ENCODE measurements at places on chromosomes 5 and 9.

- DNase-seq, result no peak
Measured at GRCh38 chr9:92635760-92636159, 34.2 kb downstream of the IPPK start.

DNA sequence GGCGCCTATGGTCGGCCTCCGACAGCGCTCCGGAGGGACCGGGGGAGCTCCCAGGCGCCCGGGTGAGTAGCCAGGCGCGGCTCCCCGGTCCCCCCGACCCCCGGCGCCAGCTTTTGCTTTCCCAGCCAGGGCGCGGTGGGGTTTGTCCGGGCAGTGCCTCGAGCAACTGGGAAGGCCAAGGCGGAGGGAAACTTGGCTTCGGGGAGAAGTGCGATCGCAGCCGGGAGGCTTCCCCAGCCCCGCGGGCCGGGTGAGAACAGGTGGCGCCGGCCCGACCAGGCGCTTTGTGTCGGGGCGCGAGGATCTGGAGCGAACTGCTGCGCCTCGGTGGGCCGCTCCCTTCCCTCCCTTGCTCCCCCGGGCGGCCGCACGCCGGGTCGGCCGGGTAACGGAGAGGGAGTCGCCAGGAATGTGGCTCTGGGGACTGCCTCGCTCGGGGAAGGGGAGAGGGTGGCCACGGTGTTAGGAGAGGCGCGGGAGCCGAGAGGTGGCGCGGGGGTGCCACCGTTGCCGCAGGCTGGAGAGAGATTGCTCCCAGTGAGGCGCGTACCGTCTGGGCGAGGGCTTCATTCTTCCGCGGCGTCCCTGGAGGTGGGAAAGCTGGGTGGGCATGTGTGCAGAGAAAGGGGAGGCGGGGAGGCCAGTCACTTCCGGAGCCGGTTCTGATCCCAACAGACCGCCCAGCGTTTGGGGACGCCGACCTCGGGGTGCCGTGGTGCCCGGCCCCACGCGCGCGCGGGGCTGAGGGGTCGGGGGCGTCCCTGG is 561 bp downstream of the DAPK1 start:
- no peak for DNase-seq

DNA sequence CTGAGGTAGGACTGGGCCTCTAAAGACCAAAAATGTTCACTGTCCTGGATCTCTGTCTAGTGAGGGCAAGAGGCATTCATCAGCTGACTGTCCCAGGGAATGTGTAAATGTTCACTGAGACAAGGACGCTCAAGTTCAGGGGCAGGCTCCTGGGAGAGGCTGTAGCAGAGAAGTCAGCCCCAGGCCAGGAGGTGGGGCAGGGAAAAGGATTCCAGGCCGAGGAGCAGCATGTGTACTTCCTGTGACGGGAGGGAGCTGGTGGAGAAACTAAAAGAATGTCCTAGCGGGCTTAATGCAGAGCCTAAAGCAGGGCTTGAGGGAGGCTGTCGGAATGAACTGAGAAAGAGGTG is 205.8 kb downstream of the GABBR2 start:
- DNase-seq, result peak; percentile 51

DNA sequence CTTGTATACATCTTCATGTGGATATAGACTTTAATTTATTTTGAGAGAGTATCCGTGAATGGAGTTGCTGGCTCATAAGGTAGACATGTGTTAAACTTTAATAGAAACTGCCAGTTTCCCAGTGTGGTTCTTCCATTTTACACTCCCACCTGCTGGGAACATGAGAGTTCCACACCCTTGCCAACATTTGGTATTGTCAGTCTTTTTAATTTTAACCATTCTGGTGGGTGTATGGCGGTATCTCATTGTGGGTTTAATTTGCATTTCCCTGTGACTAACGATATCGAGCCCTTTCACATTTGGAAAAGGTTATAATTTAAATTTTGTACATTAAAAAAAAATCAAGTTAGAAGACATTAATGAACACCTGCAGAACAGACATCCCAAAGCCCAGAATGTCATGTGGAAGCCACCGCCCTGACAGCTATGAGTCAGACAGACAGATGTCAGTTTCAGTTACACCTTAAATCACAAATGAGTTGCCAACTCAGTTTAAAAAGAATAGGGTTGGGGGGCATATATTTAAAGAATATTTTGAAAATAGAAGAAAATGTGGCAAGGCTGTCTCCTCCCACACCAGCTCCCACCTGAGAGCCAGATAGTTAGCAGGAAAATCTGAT is 36.9 kb downstream of the ANKRD33B start:
- no peak for DNase-seq

DNA sequence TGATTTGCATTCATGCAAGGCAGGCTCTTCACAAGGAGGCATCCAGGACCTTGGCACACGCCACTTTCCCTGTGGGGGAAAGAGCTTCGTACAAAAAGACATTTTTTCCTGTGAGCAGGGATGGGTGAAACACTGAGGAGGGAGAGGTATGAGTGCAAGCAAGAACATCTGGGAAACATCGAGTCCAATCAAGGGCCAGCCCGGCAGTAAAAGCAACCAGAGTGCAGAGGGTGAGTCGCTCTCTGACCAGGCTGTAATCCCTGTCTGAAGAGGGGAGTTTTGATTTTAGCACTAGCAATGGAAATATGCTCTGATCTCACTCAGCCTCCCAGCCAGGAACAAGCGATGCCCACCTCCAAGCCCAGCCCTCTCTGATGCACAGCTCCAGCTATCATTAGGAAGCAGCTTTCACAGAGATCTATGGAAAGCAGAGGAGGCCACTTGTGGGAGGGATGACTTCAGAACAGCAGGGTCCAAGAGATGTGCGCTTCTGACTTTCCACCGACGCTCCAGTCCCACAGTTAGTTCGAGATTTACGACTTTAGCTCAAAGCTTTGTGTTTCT is 211.0 kb upstream of the ADAMTS16 start:
- DNase-seq, result no peak

DNA sequence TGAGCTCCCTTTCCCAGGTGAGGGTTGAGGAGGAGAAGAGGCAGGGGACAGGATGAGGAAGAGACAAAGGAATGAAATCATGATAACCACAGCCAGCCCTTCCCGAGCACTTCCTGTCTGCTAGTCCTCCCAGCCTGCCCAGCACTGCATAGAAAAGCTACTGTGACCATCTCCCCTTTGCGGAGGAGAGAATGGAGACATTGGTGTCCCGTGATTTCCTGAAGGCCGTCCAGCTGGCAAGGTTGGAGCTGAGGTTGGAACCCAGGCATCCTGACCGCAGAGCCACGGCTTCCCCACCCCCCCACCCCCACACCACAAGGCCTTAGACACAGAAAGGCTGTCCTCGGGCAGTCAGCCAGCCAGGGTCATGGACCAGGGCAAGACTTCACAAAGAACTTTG is 131.1 kb upstream of the ICE1 start:
- DNase-seq, result no peak

DNA sequence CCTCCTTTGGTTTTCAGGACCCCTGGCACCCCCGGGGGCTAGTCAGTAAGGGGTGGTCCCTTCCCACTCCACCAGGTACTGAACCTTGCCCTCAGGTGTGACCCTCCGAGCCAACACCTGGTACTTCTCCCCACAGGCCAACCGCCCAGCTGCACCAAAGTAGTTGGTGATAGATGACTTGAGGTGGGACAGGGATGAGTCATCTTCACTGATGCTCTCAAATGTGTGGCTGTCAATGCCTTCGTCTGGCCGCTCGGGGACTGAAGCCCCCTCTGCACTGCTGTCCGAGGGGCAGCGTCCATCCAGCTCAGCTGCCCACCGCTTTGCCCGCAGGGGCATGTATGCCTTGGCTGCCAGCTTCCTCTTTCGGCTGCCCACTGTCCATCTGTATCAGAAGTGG is 15.2 kb upstream of the PSMD5 start:
- DNase-seq, result no peak

GRCh38 chr9:69044240-69045219 is 9.0 kb downstream of the FXN start:
- DNase-seq, result no peak

GRCh38 chr5:178434851-178435250 is 155.3 kb downstream of the COL23A1 start:
- no peak for DNase-seq

DNA sequence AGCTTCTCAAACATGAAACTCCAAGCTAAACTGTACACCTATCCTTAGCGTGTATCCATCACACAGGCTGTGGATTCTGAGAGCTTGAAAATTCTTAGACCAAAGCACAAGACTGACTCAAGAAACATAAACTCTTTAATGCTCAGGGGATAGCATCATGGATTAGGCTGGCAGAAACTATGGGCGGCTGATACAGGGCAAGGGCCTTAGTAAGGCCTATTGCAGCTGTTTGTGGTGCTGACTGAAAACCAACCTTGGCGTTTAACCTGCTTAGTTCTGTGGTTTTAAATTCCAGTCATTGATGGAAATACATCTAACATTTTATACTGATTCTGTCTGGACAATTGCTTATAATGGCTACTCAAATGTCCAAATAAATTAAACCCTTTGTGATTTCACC is 183.7 kb downstream of the TLR4 start:
- DNase-seq, result no peak

Data from GM04503 (cell line).